ENCODE measurements at places on chromosomes 16 and 17.

- no peak for DNase-seq
These were observed 14.2 kb downstream of the LGALS3BP start for GRCh38 chr17:78965491-78965924.

GRCh38 chr17:49123061-49123460 lies 9.5 kb upstream of the B4GALNT2 start:
- no peak for DNase-seq

DNA sequence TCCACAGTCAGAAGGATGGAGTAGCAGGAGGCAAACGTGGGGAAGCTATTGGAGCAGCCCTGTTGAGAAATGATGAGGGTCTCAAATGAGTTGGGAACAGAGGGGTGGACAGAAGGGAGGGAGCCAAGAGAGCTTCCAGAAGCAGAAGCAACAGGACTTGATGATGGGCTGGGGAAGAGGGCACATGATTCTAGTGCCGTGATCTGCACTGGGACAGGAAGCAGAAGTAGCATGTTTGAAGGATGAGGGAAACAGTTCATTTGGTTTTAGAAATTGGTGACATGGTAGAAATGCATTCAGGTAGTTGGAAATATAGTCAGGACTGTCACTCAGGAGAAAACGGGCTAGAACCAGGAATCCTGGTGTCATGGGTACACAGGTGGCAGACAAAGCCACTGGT lies 19.4 kb downstream of the EMP2 start:
- DNase-seq: no peak

- DNase-seq: no peak
These were observed at the start of gene EVPL for GRCh38 chr17:76027159-76027839. TSS of gene EVPL (minus strand) at chr17:76027306. CDS start at chr17:76027198, 108 bp downstream.

DNA sequence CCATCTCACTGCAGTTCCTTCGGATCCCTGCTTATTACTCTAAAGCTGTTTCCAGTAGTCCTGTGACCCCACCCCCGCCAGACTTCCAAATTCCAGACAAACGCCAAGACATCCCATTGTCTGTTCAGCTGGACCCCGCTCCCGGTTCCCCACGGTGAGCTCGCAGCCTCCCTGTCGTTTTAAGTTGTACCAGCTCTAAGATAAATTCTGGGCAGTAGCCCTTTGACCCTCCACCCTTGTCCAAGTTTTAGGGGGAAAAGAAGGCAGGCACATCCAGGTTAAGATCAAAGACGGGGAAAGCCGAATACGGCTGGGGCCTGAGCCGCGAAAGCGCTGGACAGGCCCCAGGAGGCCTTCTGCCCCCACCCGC lies 589 bp downstream of the ARL6IP1 start:
- DNase-seq: no peak

DNA sequence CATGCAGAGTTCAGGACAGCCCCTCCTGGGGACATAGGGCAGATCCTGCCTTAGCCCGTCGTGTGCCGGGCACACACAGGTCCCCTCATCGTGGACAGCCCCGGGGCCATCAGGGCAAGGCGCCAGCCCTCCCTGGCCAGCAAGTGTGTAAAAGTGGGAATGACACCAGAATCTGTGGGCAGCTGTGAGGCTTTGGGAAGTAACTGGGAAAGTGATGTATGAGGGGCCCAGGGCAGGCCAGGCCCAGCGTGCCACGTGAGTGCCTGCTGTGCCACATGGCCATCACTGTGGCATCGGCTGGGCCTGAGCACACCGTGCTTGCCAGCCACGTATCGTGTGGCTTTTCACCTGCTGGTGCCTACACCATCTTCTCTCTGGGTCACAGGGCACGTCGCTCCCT lies 26.6 kb downstream of the ACSF3 start:
- DNase-seq: no peak

GRCh38 chr17:50841277-50841948 lies 6.0 kb downstream of the WFIKKN2 start:
- no peak for DNase-seq

DNA sequence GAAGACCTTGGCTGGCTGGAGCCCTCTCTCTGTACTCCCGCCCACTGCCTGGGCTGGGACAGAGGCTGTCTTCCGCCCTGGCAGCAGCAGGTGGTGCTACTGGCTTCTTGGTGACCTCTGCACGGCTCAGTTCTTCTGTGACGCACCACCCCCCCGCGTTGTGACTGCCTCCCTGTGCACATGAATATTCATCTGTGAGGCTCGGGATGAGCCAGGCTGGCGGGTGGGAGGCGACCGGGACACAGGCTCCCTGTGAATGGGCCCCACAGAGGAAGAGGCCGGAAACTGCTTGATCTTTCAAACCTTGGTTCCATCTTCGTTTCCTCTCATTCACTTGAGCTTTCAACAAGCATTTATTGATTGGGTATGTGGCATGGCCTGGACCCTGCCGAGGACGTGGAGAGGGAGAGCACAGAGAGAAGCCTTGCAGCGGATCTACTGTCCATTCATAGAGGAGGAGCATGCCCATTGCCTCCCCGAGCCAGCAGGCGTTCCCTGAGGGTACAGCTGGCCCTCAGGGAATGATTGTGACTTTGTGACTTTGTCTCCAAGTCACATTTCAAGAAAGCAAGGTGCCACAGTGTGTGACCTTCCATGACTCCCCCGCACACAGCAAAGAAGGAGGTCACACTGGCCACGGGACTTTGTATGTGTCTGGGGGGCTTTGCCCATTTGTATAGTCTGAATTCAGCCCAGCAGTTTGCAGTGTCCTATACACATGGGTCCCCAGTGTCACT lies 45.0 kb downstream of the B9D1 start:
- DNase-seq: no peak

- DNase-seq: no peak
These were observed 2.2 kb upstream of the TOX3 start for GRCh38 chr16:52549011-52549692.

DNA sequence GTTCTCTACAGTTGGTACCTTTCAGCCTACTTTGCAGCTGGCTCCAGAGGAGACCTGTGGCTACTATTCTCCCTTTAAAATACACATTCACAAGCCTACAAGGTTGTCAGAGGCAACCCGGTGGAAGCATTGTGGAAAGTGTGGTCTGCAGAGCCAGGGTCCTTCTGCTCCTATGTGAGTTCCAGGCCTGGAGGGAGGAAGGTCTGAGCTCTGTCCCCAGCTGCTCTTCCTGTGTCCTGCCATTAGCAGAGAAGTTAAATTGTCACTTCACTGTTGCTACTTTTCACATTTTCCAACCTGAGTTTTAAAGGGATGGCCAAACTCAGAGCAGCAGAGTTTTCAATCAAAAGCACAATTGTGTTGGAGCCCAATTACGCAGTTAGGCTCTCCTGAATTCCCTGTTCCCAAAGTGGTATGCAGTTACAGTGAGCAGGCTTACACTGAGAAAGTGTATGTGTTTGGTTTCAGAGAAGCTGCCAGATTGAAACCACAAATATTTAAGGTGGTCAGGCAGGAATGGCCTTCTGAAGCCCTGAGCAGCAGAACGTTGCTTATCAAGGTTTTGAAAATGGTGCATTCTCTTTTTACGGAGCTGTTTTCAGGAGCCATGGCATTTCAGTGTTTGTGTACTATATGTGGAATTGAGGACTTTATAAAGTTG lies 25.0 kb downstream of the MAP3K3 start:
- DNase-seq: no peak

DNA sequence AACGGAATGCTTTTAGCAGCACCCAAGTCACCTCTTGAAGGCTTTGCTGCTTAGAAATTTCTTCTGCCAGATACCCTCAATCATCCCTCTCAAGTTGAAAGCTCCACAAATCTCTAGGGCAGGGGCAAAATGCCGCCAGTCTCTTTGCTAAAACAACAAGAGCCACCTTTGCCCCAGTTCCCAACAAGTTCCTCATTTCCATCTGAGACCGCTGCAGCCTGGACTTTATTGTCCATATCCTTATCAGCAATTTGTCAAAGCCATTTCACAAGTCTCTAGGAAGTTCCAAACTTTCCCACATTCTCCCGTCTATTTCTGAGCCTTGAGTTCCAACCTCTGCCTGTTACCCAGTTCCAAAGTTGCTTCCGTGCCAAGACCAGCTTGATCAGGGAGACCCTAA lies 27.4 kb downstream of the TMC6 start:
- DNase-seq: no peak

DNA sequence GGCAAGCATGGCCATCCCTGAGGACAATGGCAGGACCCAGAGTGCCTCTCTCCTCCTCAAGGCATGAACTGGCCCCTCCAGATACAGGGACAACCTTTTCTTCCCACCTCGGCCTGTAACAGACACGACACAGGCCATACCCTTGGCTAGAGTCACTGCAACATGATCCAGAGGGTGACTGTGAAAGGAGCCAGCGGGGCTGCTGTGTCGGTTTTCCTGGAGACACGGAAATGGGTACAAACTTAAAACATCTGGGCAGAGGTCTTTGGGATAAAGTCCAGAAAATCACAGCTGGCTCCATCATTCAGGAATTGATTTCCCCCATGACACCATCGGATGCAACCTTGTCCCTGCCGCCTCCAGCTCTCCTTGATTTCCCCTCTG lies 5.3 kb downstream of the CEP295NL start:
- no peak for DNase-seq

GRCh38 chr16:89170346-89171215 lies 967 bp upstream of the CDH15 start:
- DNase-seq: no peak

GRCh38 chr17:78041386-78042179 lies 83.1 kb downstream of the TNRC6C start:
- DNase-seq: no peak

- no peak for DNase-seq
These were observed 88.3 kb upstream of the FOXF1 start for GRCh38 chr16:86421995-86422394.

GRCh38 chr16:83914091-83914710 lies 15.3 kb downstream of the MLYCD start:
- no peak for DNase-seq

DNA sequence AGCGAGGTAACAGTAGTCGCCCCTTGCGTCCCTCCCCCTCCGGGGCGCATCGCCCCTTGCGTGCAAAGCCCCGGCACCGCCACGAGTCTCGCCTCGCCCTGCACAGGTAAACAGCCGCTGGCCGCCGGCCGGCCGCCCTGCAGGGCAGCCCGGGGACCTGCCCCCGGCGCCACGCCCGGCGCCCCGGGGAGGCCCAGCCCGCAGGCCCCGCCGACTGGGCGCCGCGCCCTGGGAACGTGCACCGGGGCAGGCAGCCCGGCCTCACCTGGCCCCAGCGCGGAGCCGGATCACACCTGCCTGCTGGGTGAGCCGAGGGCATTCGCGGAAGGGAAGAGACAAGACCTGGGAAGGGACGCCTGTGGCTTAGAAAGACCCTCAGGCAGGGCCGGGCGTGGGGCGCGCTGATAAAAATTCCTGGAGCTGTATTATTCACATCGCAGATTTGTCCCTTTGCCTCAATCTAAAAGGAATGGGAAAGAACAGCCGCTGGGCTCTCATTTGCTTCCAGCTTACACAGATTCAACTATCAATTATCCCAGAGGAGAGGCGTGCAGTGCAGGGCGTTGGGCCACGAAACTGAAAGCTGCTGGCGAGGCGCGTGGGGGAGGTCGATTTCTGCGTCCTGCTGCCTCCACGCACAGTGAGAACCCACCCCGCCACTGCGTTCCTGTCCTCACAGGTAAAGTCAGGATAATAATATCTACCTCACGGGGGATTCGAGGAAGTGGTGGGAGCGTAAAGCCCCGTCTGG lies 451.9 kb downstream of the SLC39A11 start:
- no peak for DNase-seq

DNA sequence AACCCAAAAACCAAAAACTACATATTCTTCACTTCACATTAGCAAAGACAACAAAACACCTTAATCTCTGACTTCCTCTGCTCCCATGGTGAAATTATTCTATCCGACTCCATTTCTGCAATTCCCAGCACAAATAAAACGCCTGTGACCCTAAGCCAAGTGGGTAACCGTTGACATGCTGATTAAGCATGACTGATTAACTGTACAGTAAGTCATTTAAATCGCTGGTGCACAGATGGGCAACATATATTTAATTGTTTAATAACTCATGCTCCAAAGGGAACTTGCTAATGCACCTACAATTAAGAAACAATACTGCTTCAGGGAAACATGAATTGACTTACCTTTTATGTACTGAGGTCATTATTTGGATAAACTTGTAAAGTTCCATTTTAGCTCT lies 436.7 kb downstream of the KIF2B start:
- no peak for DNase-seq

GRCh38 chr16:47254756-47255155 lies 111.0 kb upstream of the NETO2 start:
- no peak for DNase-seq

- DNase-seq: no peak
These were observed 52.7 kb downstream of the VMP1 start for GRCh38 chr17:59760160-59760559.

- no peak for DNase-seq
These were observed 8.9 kb downstream of the ALOX15 start for GRCh38 chr17:4632581-4632920.

DNA sequence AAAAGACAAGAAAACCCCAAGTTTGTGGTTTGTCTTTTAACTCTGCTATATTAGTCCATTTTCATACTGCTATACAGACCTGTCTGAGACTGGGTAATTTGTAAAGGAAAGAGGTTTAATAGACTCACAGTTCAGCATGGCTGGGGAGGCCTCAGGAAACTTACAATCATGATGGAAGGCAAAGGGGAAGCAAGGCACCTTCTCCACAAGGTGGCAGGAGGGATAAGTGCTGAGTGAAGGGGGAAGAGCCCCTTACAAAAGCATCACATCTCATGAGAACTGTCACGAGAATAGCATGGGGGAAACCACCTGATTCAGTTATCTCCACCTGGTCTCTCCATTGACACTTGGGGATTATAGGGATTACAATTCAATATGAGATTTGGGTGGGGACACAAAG lies 13.5 kb upstream of the ADAM11 start:
- DNase-seq: no peak

DNA sequence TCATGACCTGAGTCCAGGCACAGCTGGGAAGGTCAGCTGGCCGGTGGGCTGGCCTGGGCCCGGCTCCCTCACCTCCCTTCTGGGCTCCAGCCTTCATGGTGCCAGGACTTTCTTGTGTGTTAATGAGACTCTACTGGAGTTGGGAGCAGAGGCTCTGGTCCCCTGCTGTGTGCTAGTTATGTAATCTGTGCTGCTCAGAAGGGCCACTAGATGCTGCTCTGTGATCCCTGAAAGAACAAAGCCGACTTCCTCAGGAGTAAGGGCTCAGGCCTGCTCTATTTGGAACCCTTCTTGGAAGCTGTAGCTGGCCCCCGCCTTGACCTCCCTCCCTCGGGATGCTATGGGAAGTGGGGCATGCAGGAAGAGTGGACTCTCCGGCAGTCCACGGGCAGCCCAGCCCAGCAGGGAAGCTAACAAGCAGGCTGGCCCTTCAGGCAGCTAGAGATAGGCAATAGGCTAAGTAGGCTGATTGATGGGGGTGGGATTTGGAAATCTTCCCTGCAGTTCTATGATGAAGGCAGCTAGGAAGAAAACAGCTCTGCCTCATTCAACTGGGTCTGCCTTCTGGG lies 3.3 kb upstream of the CDK5R1 start:
- DNase-seq: no peak

- no peak for DNase-seq
These were observed 84.3 kb downstream of the ARHGAP23 start for GRCh38 chr17:38512473-38513058.

GRCh38 chr16:6988846-6989245 lies 343.8 kb upstream of the RBFOX1 start:
- DNase-seq: no peak

- no peak for DNase-seq
These were observed 13.5 kb upstream of the DHRS13 start for GRCh38 chr17:28916302-28916934.
